ENCODE measurements at places on chromosomes 12 and 14.

GRCh38 chr14:61563162-61563511 is 132.2 kb upstream of the HIF1A start:
- no peak for DNase-seq

- DNase-seq, result no peak
These were observed 21.7 kb upstream of the MIA2 start for GRCh38 chr14:39212034-39212433.

DNA sequence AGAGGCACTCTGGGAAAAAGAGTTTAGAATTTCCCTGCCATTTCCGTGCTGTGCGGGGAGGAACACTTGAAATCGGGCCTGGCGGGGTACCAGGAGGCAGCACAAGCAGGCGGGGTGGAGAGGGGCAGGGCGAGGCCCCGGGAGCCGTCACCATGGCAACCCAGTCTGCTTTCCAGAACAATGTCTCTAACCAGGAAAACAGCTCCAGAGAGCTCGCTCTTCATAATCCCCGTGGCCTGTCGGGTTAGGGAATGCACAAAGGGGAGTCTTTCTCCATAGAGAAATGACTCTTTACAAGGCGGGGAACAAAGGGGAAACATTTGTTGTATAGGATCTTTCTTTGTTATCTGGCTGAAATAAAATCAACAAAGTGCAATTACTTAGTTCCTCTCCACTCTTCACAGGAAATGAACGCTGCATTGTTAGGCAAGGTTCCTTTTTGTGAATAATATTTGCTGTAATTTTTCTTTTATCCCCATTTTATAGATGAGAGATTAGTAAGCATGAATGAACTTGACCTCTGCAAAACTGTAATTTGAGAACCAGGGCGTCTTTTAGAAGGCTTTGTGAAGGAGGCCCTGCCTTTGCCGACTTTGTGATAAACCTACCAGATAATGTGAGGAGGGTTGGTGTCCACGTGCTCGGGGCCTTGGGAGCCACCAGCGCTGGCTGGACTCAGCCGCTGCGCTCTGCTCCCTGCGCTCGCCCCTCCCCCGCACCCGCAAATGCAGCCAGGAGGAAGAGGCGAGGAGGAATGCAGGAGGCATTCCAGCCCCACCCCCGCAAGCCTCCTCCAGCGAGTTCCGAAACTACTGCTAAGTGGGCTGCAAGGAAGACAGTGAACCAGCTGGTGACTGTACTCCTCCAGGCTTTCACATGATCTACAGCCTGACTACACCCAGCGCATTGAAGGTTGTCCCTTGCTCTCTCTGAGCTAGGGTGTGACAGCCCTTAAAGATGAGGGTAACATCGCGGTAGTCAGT is 105.2 kb upstream of the ATF7IP start:
- peak; percentile 92 for DNase-seq

DNA sequence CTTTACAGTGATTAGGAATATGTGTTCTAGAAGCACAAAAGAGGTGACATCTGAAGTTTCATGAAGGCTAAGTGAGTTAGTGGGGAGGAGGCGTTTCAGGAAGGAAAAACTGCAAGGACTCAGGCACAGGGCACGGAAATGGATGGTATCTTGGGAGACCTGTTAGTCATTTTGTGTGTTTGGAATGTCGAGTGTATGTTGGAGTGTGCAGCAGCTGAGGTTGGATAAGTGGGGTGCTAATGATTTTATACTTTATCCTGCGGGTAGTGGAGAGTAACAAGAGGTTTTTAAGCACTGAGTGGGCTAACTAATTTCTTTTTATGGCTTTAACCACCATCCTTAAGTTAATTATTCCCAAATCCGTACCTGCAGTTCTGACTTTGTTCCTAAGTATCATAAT is 571.5 kb upstream of the FBXO33 start:
- DNase-seq, result no peak

GRCh38 chr12:16492240-16492639 is 113.7 kb downstream of the LMO3 start:
- no peak for DNase-seq

GRCh38 chr14:61421212-61421923 is 100.0 kb downstream of the PRKCH start:
- no peak for DNase-seq

All from coronary artery (tissue), 2 donors.